ENCODE measurements at places on chromosomes 7 and 10.

GRCh38 chr7:42550706-42551470 lies 313.9 kb upstream of the GLI3 start:
- no peak for DNase-seq

GRCh38 chr10:71143170-71143569 lies 69.2 kb upstream of the UNC5B start:
- DNase-seq: no peak

DNA sequence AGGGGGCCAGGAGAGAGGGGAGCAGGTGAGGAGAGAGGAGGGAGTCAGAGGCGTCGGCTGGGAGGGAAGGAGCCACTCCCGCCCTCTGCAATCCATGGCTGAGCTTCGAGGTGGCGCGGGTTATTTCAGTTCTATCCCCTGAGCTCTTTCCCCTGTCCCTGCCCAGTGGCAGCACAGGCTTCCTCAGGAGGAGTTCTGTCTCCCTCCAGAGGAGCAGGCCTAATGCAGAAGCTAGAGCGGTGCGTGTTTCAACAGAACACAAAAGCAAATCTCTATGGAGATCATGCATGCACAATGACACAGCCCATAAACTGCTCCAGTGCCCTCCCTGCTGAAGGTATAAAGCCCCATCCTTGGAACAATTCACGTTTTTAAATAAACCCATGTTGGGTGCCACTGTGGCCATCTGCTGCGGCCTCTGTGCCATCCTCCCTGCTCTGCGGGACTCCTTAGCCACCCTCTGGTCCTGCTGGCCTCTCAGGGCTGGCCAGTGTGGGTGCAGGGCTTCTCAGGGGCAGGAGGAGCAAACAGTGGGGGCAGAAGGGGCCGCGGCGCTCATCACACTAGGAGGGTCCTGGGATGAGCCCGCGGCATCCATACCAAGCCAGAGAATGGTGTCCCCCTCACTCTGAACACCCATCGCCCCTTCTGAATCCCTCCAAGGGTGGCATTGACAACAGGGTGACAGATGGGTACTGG lies 192.6 kb upstream of the LYZL2 start:
- no peak for DNase-seq

DNA sequence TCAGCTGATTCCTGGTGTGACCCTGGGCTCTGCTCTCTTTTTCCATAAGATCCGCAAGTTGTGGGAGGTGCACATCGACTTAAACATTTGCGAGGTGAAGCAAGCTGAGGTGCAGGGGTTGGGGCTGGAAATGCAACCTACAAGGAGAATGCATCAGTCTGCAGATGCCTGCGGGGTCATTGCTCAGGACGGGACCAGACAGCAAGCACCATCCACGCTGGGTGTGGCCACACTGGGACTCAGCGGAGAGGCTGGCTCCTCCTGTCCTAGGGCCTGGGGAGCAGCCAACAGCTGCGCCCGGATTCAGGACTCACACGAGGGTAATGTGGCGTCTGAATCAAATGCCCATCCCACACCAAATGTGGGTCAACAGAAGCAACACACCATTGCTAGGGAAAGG lies 33.8 kb downstream of the STK32C start:
- no peak for DNase-seq

DNA sequence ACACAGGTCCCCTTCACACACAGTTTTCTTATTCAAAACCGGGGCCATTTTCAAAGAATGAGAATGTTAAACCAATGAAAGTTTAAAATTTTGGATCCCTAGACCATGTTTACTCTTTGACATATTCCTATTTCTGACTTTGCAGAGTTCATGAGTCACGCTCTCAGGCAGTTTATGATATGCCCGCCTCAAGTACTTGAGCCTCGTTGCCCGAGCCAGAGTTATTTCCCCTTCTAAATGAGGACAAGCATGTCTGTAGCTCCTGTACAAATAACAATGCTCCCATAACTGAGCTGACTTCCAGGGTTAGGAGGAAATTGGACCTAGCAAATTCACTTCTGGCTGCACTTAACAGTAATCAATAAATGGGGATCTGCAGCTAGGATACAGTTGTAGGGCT lies 87.9 kb upstream of the PDE1C start:
- no peak for DNase-seq

GRCh38 chr7:1806354-1806753 lies 136.3 kb downstream of the ELFN1 start:
- DNase-seq: no peak
